ENCODE measurements at places on chromosomes 12 and 14.

GRCh38 chr12:130185455-130186391 is 23.5 kb downstream of the FZD10 start:
- no peak for DNase-seq

DNA sequence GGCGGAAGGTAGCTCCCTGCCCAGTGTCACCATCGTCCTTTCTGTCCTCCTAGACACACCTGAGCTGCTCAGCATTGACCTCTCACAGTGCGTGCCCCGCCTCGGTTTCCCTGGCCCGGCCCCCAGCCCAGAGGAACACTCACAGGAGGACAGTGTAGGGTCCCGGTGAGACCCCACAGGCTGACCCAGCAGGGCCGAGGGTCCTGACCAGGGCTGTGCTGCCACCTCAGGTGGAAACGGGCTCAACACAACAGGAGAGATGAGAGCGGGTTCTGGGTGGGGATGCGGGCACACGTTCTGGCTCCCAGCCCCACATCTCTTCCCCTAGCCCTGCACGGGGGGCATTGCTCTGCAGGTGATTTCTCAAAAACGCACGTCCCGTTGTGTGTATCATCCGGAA is 98.1 kb downstream of the PIWIL1 start:
- DNase-seq: no peak

- DNase-seq: no peak
Observed at GRCh38 chr14:72800848-72801370, 93.0 kb downstream of the DPF3 start.

- peak; percentile 82 for DNase-seq
Observed at GRCh38 chr12:117045160-117046010, 53.8 kb downstream of the TESC start.

DNA sequence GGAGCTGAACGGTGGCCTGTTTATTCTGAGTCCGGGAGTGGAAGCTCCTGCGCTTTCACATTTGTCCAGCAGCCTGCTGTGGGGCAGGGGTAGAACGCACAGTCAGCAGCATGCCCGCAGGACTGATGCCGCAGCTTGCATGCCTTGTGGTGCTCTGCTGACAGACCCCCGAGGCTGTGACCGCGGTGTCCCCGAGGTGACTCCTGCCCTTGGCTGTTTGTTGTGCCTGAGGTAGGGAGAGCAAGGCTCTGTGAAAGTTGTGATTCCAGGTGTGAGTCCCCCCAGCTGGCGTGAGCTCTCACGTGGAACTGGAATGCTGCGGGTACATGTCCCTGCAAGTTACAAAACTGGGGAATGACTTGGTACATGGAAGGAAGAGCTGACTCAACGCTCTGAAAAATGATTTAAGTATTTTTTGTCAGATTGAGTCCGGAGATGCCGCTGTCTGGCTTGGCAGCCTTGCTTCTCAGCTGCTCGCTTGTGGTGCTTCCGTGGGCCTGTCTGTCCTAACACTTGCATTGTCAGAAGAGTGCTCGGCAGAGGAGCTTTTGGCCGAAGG is 18.1 kb downstream of the MLXIP start:
- DNase-seq: peak; percentile 39

- no peak for DNase-seq
Observed at GRCh38 chr12:23113781-23114180, 488.8 kb downstream of the ETNK1 start.

- peak; percentile 46 for DNase-seq
Observed at GRCh38 chr12:26906704-26907103, 31.1 kb downstream of the INTS13 start.

DNA sequence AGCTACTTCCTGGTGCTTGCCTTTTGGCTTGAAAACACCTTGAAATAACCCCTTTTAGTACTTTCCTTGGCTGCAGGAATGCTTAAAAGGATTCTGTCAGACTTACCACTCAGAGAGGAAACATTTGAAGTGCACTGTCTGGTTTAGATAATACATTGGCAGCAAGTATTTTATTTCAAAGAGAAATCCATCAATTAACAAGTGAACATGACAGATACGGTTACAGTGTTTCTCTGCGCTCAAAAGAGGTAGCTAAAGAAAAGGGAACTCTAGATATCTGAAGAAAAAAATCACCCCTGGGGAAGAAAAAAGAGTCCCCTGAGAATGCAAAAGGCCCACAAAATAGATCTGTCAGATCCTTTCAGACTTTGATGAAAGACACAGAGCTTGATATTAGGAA is 421.9 kb downstream of the LRFN5 start:
- no peak for DNase-seq

- DNase-seq: peak; percentile 30
Observed at GRCh38 chr12:105120551-105120950, 13.0 kb downstream of the WASHC4 start.

- no peak for DNase-seq
Observed at GRCh38 chr12:118830296-118830695, 151.0 kb upstream of the SRRM4 start.

GRCh38 chr14:95445161-95445560 is 71.3 kb downstream of the SYNE3 start:
- DNase-seq: no peak

- DNase-seq: no peak
Observed at GRCh38 chr12:96271469-96272199, 77.5 kb downstream of the ELK3 start.

DNA sequence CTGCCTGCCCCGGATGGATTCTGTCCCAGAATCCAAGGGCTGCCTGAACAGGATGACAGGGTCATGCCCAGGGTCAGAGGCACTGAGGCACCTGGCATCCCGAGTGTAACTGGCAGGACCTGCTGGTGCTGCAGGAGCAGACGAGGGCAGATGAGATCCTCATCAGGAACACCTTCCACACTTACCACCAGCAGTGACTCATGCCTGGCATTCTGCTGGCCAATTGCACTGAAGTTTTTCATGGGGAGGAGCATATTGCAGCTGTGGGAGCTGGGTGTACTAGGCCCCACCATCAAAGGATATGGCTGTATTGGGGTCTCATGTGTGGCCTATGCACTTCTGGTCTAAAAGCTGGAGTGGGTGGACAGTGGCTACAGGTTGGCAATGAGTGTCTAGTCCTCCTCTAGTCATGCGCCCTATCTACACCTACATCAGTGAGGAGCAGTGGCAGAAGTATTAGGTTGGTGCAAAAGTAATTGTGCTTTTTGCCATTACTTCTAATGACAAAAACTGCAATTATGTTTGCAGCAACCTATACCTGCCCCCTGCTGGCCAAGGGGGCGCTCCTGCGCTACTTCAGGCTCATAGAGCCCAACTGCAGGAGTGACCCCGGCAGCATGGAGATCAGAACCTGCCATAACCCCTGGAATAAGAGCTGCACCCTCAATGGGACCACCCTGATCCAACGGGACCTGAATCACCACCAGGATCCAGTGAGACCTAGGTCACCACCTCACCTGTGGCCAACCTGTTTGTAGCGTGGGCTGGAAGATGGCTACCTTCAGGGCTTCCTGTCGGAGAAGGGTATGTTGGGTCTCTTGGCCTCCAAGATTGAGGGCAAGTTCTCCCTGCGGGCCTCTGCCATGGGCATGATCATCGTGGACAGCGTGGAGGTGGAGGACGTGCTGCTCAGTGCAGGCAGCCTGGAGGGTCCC is 8.0 kb upstream of the C12orf42 start:
- DNase-seq: peak; percentile 64

- DNase-seq: peak; percentile 53
Observed at GRCh38 chr12:69239922-69240630, 707 bp downstream of the CPSF6 start.

GRCh38 chr12:25743679-25744215 is 190.7 kb upstream of the LMNTD1 start:
- no peak for DNase-seq

DNA sequence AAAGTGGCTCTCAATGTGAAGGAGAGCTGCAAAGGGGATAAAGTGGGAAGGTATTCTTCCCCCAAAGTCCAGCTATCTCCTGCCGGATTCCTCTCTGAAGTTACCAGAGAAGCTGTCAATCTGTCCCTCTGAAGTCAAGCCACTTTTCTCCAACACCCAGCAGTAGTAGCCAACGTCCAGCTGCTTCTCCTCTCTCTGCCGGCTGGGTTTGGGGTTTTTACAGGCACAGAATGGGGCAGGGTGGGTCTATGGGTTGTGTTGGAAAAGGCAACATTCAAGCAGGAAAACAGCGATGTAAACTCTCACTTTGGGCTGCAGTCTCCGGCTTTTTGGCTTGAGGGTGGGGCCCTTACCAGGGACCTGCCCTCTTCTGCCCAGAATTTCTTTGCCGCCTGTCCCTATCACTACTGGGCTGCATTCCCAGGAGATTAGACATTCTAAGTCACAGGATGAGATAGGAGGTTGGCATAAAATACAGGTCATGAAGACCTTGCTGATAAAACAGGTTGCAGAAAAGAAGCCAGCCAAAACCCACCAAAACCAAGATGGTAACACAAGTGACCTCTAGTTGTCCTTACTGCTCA is 16.3 kb downstream of the CAPZA3 start:
- no peak for DNase-seq

GRCh38 chr12:41769810-41770209 is 374.9 kb downstream of the GXYLT1 start:
- no peak for DNase-seq

DNA sequence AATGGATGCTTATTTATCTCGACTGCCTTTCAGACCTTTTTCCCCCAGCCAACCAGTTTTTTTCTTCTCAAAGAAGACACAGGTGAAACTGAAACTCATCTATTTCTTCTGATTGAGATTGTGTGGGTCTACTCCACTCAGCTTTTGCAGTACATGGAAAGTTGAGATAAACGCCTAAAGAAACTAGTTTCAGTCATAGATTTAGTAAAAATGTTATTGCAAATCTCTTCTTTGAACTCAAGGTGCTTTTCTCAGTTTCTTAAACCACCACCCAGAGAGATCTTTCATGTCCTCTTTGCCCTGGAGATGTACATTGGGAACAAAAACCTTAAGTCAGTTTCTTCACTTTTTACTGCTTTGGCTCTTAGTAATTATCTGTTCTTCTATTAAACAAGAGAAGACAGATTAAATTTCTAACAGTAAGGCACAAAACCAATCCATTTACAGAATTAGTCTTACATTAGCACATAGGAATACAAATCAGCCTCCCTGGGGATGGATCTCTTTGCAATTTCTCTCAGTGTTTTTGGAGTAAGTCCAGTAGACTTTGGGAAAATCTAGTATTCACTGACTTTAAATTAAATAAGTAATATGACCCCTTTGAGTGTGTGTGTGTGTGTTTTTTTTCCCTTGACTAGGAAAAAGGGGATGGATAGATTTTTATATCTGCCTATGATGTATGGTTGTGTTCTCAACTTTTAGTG is 11.6 kb downstream of the FBXW8 start:
- no peak for DNase-seq

GRCh38 chr14:96168581-96168980 is 36.1 kb upstream of the BDKRB2 start:
- DNase-seq: no peak

DNA sequence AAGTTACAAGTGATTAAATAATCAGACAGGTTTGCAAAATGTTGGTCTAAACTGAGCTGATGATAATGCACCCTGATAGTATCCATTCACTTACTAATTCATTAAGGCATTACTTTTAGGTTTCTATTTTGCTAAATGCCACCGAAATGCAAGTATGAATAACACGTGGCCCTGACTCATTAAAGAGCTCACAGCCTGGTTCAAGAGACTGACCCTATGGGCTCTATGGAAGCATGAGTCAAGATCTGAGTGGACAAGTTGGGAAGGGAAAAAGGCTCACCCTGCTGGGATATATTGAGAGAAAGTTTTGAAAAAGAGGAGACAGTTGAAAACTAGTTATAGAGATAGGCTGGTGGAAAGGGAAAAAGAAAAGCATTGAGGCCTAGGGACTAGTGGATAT is 14.8 kb upstream of the LRRC9 start:
- DNase-seq: no peak

- peak; percentile 95 for DNase-seq
Observed at GRCh38 chr12:110403146-110403975, at the start of gene ANAPC7. TSS of gene ANAPC7 (minus strand) at chr12:110403708. CDS start at chr12:110403627, 81 bp downstream.

GRCh38 chr14:78758333-78758732 is 588.2 kb downstream of the NRXN3 start:
- peak; percentile 48 for DNase-seq

GRCh38 chr12:132160016-132160415 is 15.8 kb downstream of the NOC4L start:
- DNase-seq: no peak

- DNase-seq: no peak
Observed at GRCh38 chr14:103126873-103127304, 3.6 kb downstream of the TNFAIP2 start.

- DNase-seq: no peak
Observed at GRCh38 chr12:32542428-32543229, 136.5 kb upstream of the DNM1L start.

GRCh38 chr12:90010089-90010488 is 301.5 kb upstream of the ATP2B1 start:
- DNase-seq: no peak

DNA sequence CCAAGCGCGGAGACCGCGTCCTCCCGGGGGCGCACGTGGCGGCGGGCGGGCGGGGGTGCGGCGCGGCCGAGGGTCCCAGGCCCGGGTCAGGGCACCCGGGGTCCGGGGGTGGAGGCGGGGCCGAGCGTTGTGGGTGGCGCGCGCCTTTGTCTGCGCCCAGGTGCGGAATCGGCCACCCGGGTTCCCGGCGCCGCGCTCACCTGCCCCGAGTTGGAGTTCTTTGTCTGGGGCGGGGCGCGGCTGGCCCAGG is 50.1 kb downstream of the LRCOL1 start:
- DNase-seq: no peak

GRCh38 chr12:120651821-120652220 is 11.4 kb downstream of the CABP1 start:
- no peak for DNase-seq

GRCh38 chr14:87629788-87630187 is 363.2 kb downstream of the GALC start:
- no peak for DNase-seq

- DNase-seq: peak; percentile 50
Observed at GRCh38 chr12:32273063-32273522, 126.3 kb upstream of the FGD4 start.

- DNase-seq: no peak
Observed at GRCh38 chr14:99651953-99652746, 7.2 kb downstream of the HHIPL1 start.

DNA sequence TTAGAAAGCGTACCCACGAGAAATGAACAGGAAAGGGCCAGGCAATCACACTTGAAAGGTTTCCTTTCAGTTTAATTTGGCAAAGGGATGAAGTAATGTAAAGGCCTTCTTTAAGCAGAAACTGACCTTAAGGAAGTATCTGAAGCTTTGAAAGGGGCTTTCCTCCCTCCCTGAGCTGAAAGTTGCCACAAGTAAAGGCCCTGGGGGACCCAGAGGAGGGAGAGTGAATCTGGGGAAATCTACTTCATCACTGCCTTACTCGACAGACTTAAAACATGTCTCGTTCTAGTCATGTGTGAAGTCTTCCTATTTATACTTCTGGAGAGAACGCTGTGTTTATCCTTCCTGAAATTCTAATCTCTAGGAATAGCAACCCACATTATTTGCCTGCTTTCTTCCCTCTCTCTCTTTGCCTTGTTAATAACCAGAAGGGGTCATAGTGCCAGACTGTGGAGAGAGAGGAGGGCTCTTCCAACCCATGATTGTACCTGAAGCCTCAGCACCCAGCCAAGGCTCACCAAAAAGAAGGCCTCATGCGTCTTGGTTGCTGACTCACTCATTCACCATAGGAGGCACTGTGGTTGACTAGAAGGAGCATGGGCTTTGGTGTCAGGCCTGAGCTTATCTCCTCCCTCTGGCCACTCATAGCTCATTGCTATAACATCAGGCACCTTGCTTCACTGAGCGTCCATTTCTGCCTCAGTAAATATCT is 10.2 kb upstream of the GPX2 start:
- peak; percentile 69 for DNase-seq
